ENCODE measurements at places on chromosomes 11 and 22.

DNA sequence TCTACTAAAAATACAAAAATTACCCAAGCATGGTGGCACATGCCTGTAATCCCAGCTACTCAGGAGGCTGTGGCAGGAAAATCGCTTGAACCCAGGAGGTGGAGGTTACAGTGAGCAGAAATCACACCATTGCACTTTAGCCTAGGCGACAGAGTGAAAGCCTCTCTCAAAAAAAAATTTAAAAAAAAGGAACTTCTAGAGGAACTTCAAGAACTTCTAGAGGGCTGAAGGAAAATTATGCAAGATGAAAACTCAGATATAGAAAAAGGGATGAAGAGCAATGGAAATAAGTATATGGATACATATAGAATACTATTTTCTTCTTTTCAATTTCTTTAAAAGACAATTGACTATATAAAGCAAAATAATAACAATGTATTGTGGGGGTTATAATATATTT is 51.2 kb upstream of the PRR5 start:
- DNase-seq, result no peak

- no peak for DNase-seq
These were observed 81.6 kb upstream of the SUSD2 start for GRCh38 chr22:24099666-24100065.

- DNase-seq, result no peak
These were observed 1234.0 kb downstream of the TBC1D22A start for GRCh38 chr22:47996446-47996857.

DNA sequence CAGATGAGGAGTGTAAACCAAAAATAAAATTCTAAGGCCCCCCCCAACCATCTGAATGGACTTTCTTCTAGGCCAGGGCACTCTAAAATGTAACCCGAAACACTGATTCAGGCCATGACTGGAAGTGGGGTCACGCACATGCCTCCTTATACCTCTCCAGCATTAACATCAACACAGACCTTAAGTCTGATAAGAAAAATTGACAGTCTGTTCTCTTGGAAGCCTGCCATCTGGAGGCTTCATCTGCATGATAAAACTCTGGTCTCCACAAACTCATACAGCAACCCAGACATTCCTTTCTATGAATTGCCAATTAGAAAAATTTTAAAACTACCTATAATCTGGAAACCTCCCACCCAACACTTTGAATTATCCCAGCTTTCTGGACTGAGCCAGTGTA is 3.9 kb upstream of the SERGEF start:
- DNase-seq, result no peak

DNA sequence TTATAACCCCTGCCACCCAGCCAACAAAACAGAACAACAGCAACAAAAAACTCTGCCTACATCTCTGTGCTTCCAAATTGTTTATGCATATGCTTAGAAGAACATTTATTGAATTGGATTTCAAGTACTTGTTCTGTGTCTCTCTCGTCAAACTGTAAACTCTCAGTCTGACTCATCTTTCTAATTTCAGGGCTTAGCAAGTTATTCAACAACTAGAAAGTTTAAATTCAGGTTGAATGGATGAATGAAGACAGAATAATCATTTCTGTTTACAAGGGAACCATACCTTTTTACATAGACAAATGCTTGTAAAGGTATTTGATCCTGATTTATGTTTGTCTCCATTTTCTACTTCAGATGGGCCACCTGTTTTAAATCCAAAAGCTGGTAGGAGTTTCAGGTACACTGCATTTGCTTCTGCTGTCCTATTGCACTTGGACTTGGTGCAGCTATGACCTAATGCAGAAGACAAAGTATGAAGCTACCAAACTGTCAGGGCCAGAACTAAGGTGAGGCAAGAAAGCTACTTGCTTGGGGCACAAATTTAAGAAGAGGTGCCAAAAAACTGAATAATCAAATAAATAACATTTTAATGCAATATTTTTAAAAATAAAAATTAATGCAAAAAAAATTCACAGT is 1.6 kb upstream of the FBXO3 start:
- no peak for DNase-seq

DNA sequence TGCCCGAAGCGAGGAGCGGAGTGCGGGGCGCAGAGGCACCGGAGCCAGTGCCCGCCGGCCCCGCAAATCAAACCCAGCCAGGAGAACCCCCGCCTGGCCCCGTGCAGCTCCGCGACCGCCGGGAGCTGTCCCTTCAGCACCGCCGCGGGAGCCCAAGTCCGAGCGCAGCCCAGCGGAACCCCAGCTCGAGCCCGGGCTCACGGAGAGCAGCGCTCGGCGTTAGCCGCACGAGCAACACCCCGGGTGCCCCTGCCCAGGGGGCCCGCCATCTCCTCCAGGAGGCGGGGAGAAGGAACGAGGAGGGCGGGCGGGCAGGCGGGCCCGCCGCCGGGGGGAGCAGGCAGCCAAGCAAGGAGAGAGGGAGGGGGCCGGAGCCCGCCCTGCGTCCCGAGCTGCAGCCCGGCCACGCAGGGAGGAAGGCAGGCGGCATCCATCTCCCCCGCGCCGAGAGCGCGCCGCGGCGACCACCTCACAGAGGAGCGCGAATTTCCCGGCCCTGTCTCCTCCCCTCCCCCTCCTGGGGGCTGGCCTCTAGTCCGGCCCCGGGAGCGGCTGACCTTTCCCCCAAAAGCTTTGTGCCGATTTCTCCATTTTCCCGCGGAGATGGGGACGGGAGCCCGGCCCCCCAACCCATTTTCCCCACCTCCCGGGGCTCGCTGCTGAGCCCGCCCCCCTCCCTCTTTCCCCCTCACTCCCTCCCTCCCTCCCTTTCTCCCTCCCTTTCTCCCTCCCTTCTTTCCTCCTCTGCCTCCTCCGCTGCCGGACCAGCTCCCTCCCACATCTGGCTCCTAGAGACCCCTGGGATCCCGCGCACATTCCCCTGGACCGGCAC is 621 bp downstream of the KCNC1 start:
- no peak for DNase-seq

DNA sequence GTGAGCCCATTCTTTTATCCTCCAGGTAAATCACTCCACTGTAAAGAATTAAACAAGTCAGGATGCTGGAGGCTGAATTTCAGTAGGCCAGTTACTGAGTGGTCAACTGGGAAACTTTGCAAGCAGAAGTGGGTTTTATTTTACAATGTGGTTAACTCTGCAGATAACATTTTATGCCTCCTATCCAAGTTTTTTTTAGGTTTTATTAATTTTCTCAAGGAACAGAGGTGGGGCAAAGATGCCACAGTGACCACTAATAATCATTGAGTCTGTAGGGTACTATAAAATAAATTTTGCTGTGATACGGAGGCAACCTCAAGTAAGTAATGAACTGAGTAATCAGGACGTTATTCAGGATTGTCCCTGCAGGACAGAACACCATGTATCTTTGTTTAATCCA is 599.9 kb downstream of the METTL15 start:
- no peak for DNase-seq

DNA sequence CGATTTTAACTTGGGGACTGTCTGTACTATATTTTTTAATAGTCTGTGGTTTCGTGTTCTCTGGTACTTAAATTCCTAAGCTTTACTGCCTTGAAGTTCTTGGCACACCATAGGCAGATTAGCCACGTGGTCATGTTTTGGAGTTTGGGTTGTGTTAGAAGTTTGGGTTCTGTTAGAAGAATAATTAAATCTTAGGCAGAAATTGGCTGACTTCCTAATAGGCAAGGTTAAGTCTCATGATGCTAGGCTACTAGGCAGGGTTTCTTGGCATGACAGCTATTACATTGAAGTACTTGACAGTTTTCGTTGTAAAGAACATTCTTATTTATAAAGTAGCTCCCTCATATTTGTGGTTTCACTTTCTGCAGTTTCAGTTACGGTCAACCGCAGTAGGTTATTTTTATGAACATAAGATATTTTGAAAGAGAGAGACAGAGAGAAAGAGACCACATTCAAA is 30.0 kb upstream of the MMP7 start:
- DNase-seq, result no peak

- no peak for DNase-seq
These were observed 32.9 kb downstream of the USP35 start for GRCh38 chr11:78221396-78222315.

- no peak for DNase-seq
These were observed 583.7 kb upstream of the B3GAT1 start for GRCh38 chr11:134995741-134996140.

DNA sequence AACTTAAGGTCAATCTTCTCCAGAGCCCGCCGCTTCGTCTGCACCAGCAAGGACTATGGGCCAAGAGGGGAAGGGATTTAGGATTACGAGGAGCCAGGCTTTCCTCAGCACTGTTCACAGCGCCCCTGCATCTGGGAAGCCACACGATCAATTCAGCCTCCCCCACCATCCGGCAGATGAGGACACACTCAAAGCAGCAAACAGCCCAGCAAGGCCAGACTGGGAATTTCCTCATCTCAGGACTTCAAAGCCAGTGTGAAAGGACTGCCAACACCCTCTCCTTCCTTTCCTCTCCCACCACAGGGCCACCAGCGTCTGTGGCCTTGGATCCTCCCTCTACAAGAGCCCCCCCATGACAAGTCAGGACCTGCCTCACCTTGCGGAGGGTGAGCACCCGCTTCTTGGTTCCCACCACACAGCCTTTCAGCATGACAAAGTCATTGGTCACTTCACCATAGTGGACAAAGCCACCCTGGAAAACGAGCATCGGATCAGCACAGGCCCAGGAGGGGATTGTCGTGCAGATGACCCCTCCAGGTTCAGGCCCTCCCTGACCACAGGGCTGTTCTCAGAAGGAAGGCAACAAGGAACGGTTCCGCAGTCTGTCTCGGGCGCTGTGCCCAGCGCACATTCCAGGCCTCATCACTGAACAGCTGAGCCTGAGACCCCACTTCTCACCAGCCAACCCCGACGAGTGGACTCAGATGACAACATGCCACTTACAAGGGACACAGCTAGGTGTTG is 6.0 kb downstream of the RPL3 start:
- DNase-seq, result no peak
